ENCODE measurements at places on chromosomes 16 and 17. TPM values are rescaled to one million over a fixed set of nuclear protein-coding genes. Genes with fewer than 3 reads are reported as not detected.
A peak's percentile ranks its signal among the peaks of the same experiment; 100 is the strongest.

DNA sequence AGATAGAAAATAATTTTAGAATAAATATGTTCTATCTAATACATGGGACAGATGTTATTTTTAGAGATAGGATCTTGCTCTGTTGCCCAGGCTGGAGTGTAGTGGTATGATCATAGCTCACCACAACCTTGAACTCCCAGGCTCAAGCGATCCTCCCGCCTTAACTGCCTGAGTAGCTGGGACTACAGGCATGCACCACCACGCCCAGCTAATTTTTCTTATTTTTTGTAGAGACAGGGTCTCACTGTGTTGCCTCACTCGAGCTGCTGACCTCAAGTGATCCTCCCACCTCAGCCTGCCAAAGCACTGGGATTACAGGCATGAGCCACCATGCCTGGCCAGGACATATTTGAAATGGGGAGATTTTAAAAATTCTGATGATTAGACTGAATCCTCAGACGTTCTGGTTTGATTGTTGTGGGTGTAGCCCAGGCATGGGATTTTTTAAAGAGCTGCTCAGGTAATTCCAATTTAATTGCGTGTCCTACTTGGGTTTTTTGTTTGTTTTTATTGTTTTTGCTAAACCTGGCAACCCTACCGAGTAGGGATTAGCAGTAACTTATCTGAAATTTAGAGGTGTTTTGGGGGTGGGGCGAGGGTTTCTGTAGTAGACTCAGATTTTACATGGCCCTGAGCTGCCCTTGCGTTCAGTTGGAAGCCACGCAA is 142.9 kb downstream of the RAB11FIP4 start:
- no peak for DNase-seq

DNA sequence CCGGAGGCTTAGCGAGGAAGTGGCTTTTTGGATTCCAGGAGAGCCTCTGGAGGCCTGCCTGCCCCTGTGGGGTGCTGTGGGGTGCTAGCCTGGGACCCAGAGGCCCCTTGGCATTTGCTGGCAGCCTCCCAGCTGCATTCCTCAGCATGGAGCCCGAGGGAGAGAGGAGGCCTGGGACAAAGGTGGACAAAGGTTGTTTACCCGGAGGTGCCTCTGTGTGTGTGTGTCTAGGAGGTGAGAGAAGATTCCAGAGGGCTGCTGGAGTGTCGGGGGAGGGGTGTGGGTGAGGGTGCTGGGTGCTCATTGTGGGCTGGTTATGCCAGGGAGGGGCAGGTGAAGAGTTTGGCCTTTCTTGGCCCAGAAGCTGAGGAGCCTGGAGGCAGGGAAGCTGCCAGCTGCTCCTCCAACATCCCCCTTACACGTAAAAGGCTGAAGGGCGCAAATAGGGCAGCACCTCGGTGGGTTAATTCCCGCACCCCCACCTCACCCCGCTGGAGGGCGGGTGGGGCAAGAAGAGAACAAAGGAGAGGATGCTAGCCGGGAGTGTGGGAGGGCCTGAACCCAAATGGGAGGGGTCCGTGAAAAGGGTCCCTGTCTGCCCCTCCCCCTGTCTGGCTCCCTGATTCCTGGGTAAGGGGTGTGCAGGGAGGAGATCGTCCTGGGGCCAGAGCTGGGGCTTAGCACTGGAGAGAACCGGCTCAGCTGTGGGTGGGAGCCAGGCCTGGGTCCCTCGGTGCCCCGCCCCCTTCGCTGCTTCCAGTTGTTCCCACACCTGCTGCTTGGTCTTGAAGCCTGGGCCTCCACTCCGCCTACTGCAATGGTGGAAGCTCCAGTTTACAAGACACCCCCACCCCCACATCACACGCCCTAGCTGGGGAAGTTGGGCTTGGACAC is 9.9 kb downstream of the HEXIM2 start:
- no peak for DNase-seq

The CDRT15 gene
- not detected for total RNA-seq

DNA sequence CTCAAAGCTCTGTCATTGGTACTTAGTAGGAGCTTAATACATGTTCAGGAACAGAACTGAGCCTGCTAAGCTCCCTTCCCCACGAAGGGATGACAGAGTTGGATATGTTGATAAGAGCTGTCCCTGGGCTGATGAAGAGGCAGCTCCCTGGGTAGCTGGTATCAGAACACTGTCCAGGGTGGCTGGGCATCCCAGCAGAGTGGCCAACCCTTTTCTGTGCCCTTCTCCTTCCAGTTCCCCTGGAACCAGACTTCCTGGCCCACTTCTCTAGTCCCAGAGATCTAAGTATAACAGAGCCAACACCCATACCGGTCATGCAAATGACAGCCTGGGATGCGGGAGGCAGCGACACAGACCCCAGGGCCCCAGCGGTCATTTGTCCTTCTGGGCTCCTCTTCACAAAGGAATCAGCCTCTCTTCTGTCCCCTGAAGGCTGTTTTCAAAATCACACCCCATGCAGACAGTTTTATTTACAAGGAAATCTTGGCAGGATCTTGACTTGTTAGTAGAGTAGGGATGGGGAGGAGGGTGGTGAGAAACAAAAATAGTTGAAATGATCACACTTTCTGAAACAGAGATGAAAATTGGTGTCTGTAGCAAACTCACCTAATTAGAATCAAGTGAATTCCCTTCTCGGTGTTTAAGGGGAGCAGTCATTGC is 1.4 kb upstream of the RHBDL3 start:
- DNase-seq = no peak

The TNFSF12 gene
- 11.0 TPM for total RNA-seq

- no peak for DNase-seq
Measured at GRCh38 chr17:7466639-7467341, 12.6 kb downstream of the ZBTB4 start.

DNA sequence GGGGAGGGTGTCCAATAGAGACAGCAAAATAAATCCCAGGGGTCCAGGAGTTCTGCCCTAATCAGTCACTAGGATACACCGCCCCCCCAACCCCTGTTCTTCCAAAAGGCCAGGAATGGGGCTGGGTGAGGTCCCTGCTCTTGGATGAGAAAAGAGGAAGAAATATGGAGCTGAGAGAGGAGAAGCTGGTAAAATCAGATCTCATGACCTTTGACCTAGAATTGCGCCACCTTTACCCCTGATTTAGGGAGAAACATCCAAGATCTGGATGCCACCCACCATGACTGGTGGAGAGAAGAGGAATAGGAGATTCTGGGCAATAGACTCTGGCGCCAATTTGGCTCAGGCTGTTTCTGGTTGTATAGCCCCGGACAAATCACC is 707 bp upstream of the CACNB1 start:
- no peak for DNase-seq

DNA sequence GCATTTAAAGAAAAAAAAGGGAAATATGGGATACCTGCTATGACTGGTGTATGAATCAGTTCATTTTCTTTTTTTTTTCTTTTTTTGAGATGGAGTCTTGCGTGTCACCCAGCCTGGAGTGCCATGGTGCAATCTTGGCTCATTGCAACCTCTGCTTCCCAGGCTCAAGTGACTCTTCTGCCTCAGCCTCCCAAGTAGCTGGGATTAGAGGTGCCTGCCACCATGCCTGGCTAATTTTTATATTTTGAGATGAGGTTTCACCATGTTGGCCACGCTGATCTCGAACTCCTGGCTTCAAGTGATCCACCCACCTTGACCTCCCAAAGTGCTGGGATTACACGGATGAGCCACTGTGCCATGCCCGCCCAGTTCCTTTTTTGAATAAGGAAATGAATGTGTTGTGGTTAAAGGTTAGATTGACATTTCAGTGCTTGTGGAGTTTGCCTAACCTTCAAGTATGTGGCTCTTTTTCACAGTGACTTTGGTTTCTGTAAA is 7.7 kb downstream of the HAPSTR1 start:
- peak; percentile 53 for DNase-seq

DNA sequence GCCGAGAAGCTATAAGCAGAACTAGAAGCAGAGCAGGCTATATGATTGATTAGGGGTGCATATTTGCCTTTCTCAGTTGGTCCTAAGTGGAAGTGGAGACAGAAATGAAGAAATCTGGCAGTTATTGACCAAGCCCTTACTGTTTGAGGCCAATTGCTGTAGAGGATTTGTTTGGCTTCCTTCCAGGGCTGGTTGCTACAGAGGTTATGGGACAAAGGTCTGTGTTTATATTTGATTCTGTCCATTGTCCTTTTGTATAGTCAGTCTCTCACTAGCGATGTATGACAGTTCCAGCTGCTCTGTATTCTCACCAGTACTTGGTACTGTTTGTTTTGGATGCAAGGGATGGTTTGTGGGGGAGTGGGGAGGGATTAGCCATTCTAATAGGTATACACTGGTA is 7.3 kb upstream of the ALOX15 start:
- DNase-seq = no peak

Data from hematopoietic multipotent progenitor cell (in vitro differentiated cells).